NCI-H2081 (cell line): ENCODE measurements at places on chromosomes 3 and 15.

- DNase-seq = no peak
These were observed 34.7 kb downstream of the GBE1 start for GRCh38 chr3:81726735-81727134.

- DNase-seq = no peak
These were observed 17.5 kb downstream of the C2CD4B start for GRCh38 chr15:62147551-62147950.

DNA sequence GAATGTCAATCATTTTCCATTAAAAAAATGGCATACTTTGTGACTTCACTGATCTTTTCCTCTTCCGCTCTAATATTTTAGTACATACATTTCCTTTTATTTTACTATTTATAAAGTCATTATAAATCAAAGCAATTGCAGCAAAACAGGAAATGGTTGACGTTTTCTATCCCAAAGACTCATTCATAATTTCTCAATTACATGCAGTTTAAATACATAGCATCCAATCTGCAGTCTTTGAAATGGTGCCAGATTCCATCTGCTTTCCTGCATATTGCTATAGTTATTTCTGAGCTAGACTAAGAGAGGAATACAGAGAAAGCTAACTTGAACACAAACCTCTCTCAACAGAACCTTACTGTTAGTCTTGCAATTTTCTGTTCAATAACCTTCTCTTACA is 179.8 kb downstream of the ZPLD1 start:
- DNase-seq = peak; percentile 13

DNA sequence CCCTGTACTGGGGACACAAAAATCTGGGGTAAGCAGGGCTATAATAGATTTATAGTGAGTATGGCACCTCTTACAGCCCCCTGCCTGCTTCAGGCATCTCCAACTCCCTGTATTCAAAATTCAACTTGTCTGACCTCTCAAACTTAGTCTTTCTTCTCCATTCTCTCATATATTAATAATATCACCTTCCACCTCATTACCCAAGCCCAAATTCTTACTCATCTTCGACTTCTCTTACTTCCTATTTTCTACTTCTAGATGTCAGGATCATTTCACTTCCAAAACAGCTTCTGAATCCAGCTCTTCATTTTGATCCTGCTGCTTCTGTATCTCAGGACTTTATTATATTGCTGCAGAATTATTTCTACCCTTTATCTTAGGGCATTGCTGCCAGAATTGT is 290.7 kb downstream of the CHST2 start:
- no peak for DNase-seq

DNA sequence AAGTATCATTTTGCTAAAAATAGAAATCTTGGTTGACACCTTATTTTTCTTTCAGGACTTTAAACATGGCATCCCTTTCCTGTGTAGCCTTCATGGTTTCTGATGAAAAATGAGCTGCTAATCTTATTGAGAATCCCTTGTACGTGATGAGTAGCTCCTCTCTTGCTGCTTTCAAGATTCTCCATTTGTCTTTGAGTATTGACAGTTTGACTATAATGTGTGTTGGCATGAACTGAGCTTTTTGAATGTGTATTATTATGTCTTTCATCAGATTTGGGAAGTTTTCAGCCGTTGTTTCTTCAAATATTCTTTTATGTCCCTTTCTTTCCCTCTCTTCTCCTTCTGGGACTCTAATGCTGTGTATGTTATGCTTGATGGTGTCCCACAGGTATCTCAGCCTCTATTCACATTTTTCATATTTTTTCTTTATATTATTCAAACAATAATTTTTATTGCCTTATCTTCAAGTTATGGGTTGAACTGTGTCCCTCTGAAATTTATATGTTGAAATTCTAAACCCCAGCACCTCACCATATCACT is 4.1 kb upstream of the C3orf22 start:
- DNase-seq = no peak

DNA sequence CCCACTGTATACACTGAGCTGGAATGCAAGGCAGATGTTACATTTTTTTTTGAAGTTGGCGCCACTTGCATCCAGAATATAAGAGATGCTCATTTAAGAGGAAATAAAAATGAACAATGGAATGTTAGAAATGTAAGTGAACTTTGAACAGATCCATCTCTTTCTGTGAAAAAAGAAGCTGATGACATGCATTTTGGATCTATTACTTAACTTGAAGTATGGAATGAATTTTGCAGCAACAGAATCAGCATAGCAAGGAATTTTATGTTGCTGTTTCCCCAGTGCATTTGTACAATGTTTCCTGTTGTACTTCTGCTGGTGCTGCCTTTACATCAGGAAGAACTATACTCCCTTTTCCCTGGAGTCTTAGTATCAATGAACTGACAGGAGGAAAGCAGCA is 178.2 kb downstream of the LSAMP start:
- no peak for DNase-seq

- no peak for DNase-seq
These were observed 16.1 kb downstream of the BDH1 start for GRCh38 chr3:197539651-197540051.

DNA sequence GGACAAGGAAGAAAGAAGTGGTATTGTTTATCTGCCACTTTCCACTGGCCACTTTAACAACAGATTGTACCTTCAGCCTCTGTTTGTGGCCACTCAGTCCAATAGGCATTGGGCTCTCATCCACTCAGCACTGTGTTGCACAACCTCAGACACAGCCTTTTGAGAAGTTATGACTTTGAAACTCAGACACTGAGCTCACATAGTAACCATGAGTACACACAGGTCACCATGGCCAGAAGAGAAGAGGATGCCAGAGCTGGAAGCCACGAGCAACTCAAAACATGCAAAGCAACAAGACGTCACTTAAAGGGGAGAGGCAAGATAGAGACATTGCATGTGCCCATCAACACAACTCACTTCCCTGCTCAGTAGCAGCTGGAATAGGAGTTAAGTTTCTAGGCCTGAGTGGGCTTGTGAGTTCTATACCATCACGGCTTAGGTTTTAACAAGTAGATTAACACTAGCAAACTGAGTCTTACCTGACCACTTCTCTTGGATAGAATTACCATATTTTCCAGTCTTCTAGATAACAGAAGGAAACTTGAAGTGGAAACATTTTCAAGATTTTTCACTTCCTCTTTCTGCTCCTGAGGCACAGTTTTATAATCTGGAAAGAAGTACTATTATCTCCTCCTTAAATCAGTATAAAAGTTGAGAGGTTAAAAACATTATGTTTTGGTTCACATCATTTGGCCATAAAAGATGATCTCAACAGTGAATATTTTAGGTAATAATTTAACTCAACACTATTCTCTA is 103.5 kb downstream of the IMPG2 start:
- no peak for DNase-seq

DNA sequence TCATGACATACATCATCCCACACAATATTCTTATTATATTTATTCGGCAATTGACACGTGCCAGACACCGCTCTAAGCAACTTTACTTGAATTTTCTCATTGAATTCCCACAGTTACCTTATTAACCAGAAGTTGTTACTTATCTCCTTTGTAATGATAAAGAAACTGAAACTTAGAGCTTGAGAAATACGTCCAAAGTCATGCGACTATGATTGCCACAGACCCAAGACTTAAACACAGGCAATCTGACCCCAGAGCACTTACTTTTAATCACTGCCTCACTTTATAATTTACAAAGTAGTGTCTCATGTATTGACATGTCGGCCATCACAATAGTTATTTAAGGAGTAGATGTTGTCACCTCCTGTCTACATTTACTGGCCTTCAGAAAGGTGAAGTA is 64.7 kb downstream of the ATP13A4 start:
- no peak for DNase-seq

DNA sequence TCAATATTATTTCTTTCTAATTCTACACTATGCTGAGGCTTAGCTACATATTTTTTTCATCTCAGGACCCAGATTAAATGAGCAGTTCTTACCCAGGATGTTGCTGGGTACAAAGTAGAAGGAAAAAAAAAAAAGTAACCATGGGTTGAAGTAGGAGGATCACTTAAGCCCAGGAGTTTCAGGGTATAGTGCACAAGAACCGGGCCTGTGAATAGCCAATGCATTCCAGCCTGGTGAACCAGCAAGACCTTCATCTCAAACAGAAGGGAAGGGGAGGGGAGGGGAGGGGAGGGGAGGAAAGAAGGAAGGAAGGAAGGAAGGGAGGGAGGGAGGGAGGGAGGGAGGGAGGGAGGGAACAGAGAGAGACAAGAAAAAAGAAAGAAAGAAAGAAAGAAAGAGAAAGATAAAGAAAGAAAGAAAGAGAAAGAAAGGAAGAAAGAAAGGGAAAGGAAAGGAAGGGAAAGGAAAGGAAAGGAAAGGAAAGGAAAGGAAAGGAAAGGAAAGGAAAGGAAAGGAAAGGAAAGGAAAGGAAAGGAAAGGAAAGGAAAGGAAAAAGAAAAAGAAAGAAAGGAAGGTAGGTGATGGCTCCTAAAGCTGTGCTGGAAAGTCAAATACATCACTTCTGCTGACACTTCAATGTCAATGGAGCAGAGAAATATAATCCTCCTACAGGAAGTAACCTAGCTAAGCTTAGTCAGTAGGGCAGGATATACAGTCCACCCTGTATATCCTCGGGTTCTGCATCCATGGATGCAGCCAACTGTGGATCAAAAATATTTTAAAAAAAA is 206.8 kb upstream of the TGFBR2 start:
- no peak for DNase-seq

GRCh38 chr3:98746882-98747281 is 16.3 kb upstream of the ST3GAL6 start:
- DNase-seq = no peak

DNA sequence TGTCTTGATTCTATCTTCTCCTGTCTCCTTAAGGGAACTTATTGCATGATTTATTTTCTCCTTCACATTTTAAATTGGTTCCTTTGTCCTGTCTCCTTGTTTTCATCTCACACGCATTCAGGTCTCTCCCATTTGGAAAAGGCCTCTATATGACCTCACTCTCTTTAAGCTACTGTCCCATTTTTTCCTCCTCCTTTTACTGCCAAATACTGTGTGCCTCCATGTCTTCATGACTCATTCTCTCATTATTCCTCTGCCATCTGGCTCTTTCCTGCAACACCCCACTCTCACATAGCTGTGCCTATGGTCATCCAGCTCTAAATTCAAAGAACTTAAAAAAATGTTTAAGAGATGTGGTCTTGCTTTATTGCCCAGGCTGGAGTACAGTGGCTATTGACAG is 48.0 kb downstream of the TYRO3 start:
- DNase-seq = no peak

DNA sequence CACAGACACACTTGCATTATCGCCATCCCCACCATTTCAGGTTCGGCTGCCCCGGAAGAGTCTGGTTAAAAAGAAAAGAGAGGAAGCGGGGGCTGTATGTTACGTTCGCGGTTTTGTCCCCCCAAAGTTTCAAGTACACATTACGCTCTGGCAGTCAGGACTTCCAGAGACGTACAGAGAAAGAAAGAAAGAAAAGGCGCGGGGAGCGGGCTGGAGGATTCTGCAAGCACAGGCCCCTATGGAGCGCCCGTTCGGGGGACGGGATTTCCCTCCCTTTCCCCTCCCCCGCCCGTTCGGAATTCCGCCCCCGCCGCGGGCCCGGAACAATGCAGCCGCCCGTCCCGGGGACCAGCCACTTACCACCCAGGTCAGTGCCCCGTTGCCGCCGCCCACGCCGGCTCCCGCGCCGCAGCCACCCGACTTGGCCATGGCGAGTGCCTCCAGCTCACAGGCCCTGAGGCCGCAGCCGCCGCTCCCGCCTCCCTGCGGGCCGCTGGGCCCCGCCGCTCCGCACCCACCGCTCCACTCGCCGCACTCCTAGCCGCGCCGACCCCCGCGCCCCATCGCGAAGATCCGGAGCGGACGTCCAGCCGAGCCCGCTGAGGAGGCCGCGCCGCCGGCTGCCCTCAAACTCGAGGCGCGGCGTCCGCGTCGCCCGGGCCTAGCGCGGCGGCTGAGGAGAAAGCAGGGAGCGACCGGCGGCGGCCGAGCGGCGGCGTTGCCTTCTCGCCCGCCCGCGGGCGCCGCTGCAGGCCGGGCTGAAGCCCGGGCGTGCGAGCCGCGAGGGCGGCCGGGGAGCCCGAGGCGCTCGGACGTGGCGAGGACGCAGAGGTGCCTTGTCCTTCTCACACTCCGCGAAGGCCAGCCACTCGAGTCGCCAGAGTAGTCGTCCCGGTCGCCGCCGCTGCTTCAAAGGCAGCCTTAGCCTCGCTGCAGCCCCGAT is 567 bp downstream of the TOP2B start:
- DNase-seq = peak; percentile 50

GRCh38 chr3:161422171-161422700 is 50.9 kb upstream of the SPTSSB start:
- DNase-seq = no peak

DNA sequence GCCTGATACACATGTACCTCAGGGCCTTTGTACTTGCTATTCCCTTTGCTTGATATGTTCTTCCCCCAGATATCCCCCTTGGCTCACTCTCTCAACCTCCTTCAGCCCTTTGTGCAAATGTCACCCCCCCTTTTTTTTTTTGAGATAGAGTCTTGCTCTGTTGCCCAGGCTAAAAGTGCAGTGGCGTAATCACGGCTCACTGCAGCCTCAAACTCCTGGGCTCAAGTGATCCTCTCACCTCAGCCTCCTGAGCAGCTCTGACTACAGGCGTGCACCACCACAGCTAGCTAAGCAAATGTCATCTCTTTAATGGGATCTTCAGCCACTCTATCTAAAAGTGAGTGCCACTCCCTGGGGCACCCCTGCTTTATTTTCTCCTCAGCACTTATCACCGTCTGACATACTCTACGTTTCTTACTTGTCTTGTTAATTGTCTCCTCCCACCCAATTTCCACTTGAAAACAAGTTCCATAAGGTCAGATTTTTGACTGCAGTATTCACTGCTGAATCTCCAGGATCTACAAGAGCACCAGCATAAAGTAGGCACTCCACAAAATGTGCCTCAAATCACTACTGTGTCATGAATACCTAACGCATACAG is 14.6 kb downstream of the IP6K2 start:
- DNase-seq = no peak

- no peak for DNase-seq
These were observed 95.6 kb upstream of the BCL6 start for GRCh38 chr3:187840856-187841255.

DNA sequence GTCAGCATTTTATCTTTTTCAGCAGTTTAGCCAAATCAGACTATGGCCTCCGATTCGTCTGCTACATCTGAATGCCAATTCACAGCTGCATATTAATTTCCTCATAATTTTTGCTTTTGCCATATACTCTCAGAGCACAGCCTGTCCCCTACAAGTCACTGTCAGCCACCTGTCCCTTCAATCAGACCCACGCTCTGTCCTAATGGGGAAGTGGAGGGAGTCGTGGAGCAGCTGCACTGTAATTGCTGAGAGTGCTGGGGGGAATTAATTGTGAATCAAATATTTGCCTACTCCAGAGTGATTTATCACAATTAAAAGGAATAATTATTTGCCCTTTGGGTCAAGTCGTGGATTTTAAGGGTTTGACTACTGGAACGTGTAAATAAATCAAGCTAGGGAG is 75.5 kb downstream of the EBLN2 start:
- DNase-seq = peak; percentile 53

DNA sequence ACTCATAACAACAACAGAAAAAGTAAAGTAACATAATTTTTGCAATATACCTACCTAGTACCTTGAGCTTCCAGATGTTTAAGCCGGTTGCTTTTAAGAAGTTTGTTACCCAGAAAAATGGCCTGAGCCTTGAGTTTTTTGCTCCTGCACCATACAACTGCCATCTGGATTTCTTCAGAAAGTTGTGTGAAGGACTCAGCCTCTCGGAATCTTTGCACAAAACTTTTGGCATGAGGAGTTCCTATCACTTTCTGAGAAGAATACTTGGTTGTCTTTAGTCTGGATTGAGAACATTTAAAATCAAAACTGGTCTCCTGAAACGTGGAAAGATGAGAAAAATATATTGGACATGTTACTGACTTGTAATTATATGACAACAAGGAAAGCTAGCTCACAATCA is 17.3 kb downstream of the GTPBP8 start:
- DNase-seq = no peak

GRCh38 chr15:64930778-64931371 is 19.2 kb downstream of the ANKDD1A start:
- no peak for DNase-seq
